ENCODE measurements at places on chromosomes 6 and 20.
A peak's percentile ranks its signal among the peaks of the same experiment; 100 is the strongest.

DNA sequence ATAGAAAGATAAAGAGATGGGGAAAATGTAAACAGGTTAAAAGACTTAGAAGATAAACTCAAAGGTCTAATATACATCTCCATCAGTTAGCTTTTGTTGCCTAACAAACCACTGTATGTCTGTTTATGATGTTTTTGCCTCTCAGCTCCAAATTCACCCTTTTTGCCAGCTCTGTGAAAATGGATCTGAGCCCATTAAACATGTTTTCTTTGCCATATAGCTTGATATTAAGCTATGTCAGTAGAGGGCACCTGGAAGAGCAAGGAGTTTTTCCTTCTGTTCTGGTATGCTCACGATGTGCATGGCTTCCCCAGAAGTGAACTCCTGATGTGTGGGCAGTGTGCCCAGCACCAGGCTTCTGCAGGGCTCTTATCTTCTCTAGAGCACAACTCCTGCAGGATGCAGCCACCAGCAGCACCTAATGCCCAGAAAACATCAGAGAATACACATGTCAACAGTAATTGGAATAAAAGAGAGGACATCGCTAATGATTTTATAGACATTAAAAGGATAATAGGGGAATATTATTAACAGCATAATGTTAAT, 14.6 kb upstream of the SNX9 start:
- DNase-seq: no peak

DNA sequence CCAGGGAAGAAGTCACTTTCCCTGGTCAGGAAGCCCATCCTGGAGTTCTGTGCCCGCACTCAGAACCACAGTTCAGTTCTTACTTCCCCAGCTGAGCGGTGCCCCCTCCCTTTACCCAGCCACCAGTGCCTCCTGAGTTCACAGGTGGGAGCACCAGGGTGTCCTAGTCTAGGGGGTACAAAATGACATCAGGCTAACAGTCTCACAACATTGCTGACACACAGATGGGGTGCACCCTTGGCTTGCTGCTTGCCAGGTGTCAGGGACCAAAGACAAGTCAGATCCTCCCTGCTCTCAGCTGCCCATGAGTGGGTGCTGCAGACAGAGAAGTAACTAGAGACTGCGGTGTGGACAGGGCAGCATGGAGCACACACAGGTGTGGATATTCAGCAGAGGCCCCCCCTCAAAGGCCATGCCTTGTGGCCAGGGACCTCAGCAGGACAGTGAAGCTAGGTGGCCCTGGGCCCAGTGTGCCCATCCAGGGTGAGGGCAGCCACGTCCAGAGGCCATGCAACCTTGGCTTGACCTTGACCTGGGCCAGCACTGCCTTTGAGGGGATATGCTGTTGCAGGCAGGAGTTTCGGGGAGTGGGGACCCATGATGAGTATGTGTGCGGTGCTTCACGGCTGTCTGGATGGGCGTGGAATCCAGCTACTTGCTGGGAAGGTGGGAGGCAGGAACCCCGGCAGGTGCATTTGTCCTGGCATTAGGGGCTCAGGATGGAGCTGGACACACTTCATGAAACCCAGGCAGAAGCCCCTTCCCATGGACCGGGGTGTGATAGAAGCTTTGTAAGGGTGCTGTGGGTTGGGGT, 110.4 kb upstream of the FRMD1 start:
- no peak for DNase-seq

GRCh38 chr20:6580486-6580885, 187.0 kb upstream of the BMP2 start:
- DNase-seq: no peak

GRCh38 chr6:138287144-138287955, 69.1 kb upstream of the PBOV1 start:
- DNase-seq: peak; percentile 49

GRCh38 chr6:90385759-90386313, 89.2 kb upstream of the BACH2 start:
- DNase-seq: no peak

DNA sequence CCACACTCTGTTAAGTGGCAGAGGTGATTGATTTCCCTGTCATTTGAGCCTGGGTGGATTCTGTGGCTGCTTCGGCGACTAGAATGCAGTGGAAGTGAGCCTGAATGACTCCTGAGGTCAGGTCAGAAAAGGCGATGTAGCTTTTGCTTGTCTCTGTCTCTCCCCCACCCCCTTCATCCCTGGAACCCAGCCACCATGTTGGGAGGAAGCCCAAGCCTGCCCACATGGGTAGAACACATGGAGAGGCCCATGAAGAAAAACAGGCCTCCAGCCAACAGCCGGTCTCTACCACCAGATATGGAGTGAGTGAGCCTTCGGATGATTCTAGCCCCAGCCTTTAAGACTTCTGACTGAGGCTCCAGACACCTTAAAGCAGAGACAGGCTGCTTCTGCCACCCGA, 181.0 kb downstream of the TFAP2C start:
- DNase-seq: no peak

GRCh38 chr20:16427571-16427970, 145.7 kb downstream of the KIF16B start:
- no peak for DNase-seq

DNA sequence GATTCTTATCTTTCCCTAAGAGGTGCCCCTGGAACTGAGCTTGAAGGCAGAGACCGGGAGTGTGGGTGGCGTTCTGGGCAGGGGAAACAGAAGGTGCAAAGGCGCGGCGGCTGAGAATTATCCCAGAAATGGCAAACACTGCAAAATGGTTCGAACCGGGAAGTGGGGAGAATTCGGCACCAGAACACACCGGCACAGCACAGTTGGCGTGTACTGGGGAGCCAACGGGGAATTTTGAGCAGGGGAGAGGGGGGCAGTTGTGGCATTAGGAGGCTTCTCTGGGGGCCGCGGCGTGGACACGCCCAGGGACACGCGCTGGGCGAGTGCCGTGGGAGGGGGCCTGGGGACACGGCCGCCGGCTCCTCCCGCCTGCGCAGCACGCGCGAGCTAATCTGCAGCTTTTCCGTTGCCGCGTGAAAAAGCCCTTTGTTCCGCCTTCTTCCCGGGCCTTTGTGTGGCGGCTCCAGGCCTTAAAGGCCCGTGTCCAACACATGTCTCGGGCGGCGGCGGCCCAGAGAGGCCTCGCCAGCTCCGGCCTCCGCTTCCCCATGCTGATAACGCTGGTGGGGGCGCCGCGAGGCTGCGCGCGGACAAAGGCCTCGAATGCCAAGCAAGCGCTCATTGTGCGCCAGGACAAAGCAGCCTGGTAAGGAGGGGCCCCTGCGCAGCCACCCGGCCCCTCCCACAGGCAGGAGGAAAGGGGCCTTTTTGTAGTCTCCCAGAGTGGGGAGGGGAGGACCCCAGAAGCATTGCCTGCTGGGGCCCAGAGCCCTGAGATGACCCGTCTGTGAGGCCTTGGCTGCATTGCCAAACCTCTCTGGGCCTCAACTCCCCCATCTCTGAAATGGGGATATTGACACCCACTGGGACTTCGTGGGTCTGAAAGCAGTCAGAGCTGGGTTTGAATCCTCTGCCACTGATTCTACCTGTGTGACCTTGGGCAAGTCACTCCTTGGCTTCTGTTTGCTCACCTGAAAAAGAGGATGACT, 82.8 kb downstream of the CD40 start:
- no peak for DNase-seq

GRCh38 chr6:130098317-130098716, 79.9 kb downstream of the L3MBTL3 start:
- DNase-seq: no peak

- DNase-seq: no peak
Measured at GRCh38 chr20:13259921-13260320, 38.8 kb downstream of the ISM1 start.

- no peak for DNase-seq
Measured at GRCh38 chr6:154252678-154253077, 103.9 kb downstream of the IPCEF1 start.

GRCh38 chr6:4459032-4459431, 317.2 kb upstream of the CDYL start:
- no peak for DNase-seq

- no peak for DNase-seq
Measured at GRCh38 chr6:134692008-134692407, 257.9 kb downstream of the ALDH8A1 start.

- DNase-seq: no peak
Measured at GRCh38 chr6:80129485-80129884, 23.0 kb downstream of the BCKDHB start.

DNA sequence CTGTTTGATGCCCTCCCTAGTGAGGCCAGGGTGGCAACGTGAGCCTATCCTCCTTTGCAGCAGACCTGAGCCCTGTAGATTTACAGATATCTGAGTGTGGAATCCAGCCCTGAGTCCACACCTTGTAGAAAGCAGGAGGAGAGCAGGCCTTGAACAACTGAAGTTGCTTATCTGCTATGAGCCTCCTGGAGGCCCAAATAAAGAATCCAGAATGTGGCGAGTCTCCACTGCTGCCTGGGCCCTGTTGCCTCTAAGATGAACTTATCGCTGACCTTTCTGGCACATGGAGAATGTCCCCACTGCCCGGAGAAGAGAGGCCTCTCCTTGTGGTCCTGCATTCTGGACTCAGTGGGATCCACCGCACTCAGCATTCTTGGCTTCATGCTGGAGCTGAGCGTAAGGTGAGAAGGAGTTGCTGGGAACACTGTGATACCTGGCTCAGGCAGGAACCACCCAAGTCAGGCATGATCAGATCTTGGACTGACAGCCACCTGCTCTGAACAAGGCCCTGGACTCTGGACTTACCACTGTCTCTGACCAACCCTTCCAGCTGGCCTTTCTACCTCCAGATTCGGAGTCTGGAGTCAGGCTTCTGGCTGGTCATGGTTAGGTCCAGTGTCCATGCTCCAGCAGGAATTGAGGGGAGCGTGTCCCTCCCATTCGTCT, 5.8 kb upstream of the MANBAL start:
- no peak for DNase-seq

GRCh38 chr6:112352101-112352500, 5.0 kb downstream of the RFPL4B start:
- no peak for DNase-seq

DNA sequence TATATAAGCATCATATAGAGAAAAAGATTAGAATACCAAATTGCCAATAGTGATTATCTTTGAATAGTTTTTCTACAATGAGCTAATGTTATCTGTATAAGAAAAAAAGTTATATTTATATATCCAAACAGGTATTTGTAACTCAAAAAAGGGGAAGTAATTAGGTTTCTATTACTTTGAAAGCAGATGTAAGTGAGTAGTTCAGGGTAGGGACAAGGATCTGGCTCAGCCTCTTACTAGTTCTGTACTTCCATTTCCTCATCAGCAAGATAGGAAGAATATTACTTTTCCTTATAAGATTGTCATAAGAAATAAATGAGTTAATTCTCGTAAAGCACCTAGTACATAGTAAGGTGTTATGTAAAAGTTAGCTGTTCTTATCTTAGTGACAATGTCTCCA, 32.2 kb downstream of the AHI1 start:
- DNase-seq: no peak

GRCh38 chr20:12291386-12291785, 373.7 kb downstream of the BTBD3 start:
- no peak for DNase-seq

DNA sequence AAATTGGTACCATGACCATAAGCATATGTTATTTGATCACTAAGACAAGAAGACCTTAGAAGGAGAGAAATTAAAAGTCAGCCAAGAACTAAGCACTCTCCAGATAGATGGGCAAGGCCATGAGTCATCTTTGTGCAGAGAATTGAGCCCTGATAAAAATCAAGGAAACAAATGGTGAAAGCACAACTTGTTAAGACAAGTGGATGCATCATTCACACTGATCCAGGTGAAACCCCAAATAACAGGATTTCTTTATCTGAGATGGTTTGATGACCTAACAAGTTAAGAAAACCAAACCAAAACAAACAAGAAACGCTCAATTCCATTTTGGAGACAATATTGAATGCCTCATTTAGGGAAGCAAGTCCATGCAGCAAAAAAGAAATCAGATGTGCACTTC, 121.6 kb downstream of the ADAT2 start:
- DNase-seq: no peak

DNA sequence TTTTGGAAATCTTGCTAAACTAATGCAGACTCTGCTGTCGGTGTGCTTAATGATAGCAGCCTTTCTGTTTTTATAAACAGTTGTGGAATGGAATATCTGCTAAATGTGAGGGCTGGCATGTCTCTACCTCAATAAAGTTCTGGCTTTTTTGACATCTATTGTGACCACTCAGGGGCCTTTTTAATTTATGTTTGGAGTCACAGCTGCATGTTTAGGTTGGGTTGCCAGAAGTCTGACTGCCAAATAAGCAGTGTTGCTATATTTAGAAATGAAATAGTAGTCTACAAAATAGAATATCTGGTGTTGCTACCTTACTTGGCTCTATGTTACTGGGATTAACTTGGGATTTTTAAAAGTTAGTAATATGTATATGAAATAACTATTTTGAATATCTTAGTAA, 125.1 kb upstream of the LOC128125822 start:
- DNase-seq: no peak

DNA sequence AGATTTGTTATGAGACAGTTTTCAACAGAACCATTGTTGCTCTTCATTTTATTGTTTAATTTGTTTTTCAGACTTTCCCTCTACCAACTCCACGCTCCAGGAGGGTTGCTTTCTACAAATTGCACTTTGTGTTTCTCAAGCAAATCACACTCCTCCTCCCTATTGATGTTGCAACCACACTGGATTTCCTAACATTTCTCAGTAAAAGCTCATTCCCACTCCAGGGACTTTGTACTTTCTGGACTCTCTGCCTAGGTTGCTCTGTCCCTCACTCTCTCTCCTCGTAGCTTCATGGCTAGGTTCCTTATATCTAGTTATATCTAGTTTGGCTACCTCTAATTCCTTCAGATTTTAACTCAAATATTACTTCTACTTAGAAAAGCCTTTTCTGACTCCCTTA, 20.3 kb downstream of the PGK2 start:
- DNase-seq: no peak

DNA sequence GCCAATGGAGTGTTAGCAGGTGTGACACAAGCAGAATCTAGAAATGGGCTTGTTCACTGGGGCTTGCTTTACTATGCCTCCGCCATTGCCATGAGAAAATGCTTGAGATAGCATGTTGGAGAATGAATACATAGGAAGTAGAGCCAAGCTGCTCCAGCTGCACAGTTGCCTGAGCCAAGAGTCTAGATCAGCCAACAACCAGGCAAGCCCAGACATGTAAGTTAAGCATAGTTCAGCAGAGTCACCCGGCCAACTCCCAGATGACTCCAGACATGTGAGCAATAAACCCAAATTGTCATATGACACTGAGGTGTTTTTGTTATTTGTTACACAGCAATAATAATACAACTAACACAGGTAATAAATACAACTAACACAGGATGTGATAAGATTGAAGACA, 167.9 kb downstream of the HAO1 start:
- DNase-seq: no peak

- no peak for DNase-seq
Measured at GRCh38 chr6:9409126-9409525, 973.8 kb upstream of the SLC35B3 start.

GRCh38 chr20:25225642-25226432, 22.0 kb upstream of the PYGB start:
- no peak for DNase-seq

- no peak for DNase-seq
Measured at GRCh38 chr6:84645563-84646266, 118.7 kb downstream of the TBX18 start.

- DNase-seq: no peak
Measured at GRCh38 chr6:109612268-109612667, 78.7 kb downstream of the AK9 start.

GRCh38 chr20:16407251-16408067, 165.8 kb downstream of the KIF16B start:
- DNase-seq: no peak

Data from CD4-positive, alpha-beta T cell treated with Interleukin-2 at 100 ng/mL for 4 hours (primary cell).